Stimulated activated CD8-positive, alpha-beta memory T cell treated with anti-CD3 and anti-CD28 coated beads, Interleukin-2, amount 100 ng/mL, for 48 hours (primary cell): ENCODE measurements at places on chromosomes 6 and 20.

DNA sequence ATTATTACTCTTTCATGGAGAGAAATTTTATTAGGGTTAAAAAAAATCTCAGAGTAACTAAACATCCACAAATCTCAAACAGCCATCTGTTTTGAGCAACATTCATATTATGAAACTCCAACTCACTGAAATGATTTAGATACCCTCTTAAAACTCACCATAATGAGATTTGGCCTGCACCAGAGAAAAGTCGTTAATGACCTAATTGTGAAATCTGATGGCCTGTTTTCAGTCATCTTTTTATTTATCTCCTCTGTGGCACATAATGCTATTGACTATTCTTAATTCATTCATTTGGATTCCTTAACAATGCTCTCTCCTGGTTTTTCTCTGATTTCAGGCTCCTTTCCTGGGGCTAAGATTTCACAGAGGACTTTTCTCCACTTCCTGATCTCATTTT is 192.7 kb downstream of the RNF144B start:
- DNase-seq, result no peak

DNA sequence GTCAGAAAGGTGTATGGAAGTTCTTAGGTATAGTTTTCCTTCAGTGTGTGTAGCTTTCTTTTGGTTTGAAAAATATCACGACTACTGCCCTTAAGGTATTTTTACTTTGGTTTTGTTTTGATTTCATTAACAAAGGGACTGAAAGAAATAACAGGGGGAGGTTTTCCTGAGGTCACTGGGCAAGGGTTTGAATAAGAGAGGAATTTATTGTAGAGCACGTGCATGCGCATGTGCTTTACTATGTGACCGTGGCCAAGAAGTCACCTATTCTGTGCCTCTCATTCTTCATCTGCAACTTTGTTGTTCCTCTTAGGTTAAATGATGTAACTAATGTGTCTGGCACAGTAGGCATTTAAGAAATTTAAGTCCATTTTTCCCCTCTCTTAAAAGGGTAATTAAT is 4.1 kb upstream of the MAN1A1 start:
- no peak for DNase-seq

- no peak for DNase-seq
Measured at GRCh38 chr6:43264599-43265145, 21.4 kb downstream of the TTBK1 start.

DNA sequence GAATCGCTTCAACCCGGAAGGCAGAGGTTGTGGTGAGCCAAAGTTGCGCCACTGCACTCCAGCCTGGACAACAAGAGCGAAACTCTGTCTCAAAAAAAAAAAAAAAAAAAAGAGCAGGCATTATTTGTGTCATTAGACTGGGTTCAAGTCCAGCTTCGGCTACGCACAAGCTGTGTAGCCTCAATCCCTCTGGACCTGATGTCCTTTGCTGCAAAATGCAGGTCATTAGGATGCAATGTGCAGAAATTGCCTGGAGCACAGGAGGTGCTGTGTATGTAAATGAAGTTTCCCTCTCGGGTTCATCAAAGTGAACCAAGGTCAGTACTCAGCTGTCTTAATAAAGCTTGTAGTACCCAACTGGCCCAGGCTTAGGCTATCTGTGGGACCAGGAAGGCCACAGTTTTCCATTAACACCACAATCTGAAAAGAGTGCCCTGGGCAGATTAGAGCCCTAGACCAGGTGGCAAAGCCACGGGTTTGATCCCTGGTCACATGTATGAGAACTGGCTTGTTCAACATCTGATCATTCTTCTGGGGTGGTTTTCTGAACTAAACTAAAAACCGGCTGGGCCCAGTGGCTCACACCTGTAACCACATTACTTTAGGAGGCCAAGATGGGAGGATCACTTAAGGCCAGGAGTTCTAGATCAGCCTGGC is 155.3 kb downstream of the ZMYND8 start:
- no peak for DNase-seq

- DNase-seq, result no peak
Measured at GRCh38 chr6:8130399-8130798, 28.1 kb upstream of the EEF1E1 start.

DNA sequence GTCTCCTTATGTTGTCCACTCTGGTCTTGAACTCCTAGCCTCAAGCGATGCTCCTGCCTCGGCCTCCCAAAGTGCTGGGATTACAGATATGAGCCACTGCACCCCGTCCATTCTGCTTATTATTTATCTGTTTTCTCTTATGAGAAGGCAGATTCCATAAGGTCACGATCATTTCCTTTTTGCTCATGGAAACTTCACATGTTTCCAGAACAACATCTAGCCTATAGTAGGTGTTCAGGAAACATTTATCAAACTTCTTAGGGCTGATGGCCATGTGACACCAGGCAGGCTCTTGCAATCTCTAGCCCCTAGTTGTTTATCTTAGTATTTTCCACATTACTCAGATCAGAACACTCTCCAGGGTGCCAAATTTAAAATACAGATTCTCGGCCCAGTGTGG is 61.2 kb downstream of the ZFP64 start:
- no peak for DNase-seq

GRCh38 chr6:89110284-89110683 is 7.6 kb downstream of the SRSF12 start:
- no peak for DNase-seq
